Stimulated activated CD8-positive, alpha-beta memory T cell treated with anti-CD3 and anti-CD28 coated beads, Interleukin-7, amount 100 ng/mL, for 24 hours (primary cell): ENCODE measurements at places on chromosomes 2 and 18.

DNA sequence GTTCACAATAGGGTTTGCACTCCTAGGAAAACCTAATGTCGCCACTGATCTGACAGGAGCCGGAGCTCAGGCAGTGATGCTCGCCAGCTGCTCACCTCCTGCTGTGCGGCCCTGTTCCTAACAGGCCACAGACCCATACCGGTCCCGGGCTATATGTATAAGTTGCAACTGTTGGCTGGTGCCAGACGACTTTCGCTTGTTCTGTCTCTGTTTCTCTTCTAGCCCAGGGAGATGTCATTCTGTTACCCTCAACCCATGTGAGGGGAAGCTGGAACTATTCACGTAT lies 170.3 kb downstream of the BCL2 start:
- no peak for DNase-seq

DNA sequence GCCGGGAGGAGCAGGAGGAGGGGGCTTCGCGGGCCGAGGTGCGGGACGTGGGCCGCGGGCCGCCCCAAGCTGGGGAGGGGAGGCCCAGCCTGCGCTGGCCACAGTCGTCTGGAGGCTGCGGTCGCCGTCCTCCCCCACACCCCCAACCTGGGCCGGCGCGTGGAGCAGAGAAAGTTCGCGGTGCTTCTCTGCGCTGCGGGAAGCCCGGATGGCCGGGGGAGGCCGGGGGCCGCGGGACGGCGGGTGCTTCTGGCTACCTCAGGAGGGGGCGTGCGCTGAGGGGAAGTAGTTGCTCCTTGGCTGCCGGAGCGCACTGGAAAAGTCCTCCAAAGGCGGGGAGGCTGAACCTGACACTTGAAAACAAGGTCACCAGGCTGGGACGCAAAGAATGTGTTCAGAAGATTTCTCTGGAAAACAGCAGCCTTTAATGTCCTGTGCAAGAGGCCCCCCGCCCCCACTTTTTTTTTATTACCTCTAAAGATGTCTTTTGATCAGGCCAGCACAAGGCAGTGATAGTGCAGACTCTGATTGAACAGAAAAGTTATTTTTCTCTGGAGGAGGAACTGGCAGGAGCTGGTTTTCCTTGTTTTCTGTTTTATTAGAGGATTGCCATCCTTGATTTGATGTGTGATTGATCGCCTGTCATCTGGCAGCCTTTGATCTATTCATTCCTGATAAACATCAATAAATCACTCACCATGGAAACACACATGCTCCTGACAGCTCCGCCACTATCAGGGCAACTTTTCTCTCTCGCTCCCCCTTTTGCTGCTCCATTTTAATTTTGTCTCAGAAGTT lies 1.6 kb downstream of the TSHZ1 start:
- DNase-seq = no peak

DNA sequence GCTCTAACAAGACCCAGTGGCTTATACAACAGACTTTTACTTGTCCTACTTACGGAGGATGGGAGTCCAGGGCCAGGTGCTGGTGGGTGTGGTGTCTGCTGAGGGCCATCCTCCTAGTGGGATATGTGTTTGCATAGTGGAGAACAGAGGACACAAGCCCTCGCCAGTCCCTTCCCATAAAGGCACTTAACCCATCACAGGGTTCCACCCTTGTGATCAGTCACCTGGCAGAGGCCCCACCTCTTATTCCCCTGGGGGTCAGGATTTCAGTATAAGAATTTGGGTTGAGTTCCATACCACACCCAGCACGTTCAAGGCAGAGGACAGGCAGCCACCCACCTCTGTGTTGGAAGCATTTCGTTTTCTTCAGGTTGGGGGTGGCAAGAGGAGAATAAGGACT lies 259.0 kb downstream of the AGAP1 start:
- no peak for DNase-seq

DNA sequence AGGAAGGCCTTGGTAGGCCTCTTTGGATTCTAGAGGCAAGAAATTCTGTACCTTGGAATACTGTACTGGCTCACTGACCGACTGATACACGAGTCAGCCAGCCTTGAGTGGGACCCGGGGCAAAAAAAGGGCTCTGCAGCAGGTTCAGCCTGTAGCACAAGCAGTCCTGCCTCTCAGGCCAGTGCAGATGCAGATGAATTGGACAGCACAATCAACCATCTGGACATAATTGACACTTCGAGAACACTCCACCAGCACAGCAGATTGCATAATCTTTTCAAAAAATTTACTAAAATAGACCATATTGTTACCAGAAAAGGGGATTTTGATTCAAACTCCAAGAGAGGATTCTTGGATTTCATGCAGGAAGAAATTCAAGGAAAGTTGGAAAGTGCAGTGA lies 241.6 kb downstream of the RPIA start:
- DNase-seq = no peak

DNA sequence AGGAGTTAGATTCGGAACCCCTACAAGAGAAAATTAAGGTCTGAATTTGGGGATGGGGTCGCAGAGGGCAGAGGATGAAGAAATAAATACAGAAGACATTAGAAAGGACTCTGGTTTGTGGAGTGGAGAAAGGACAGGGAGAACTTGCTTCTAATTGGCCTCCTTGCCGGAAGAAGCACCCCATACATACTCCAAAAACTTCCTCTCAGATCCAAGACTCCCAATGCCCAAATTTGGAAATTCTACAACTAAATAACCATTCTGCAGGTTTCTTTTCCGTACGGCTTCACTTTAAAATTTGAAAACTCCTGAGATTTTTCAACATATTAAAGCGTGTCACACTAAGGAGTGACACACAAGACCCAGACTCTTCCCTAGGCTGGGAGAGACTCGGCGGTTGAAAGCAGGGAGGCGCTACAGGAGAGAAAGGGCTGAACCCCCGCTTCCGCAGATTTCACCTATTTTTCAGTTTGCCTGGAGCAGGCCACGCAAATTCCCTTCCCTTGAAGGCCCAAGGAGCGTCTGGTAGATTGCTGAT lies 478 bp downstream of the CLHC1 start:
- no peak for DNase-seq

DNA sequence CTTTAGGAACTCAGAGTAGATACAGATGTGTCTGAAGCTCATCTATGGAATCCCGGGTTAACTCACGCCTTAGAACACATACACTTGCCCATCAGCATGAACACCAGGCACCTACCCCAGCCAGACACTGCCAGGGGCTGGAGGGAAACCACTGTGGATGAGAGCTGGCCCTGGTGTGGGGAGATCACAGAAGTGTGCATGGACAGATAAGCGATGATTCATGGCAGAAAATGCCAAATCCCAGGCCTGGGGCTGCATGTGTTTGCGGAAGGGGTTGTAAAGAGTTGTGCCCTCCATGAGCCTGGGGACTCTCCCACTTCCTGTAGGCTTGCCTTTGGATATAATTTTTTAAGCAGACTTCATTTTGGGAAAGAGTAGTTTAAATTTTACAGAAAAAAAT lies 193.4 kb downstream of the FHOD3 start:
- DNase-seq = no peak
